CD4-positive, alpha-beta T cell treated with Interferon gamma for 1 hour (primary cell): ENCODE measurements at places on chromosomes 7 and 10.

DNA sequence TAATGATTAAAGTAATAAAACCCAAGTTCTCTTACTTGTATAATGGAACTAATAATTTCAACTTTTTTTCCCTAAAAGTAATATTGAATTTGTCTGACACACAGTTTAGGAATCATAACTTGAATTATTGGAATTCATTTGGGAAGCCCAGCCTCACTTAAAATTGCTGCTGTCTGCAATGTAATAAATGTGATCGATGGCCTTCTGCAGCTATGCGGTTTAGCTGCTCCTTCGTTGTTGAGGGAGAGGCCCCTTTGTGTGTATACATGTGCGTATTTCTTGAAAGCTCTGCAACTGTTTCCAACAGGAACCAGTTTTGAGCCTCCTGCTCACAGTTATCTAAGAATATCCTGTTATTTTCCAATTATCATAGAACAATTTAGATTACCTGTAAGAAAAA, 152.5 kb downstream of the AKR1D1 start:
- DNase-seq = no peak

GRCh38 chr10:122140461-122140902, 130.6 kb upstream of the BTBD16 start:
- DNase-seq = no peak

- DNase-seq = no peak
These were observed 85.5 kb upstream of the ABI1 start for GRCh38 chr10:26946102-26946811.

- no peak for DNase-seq
These were observed 52.5 kb downstream of the SLC25A13 start for GRCh38 chr7:96269246-96269994.
